ENCODE measurements at places on chromosomes 7 and 10. TPM values are rescaled to one million over a fixed set of nuclear protein-coding genes. Genes with fewer than 3 reads are reported as not detected.

GRCh38 chr10:73786512-73786885, 1.1 kb downstream of the ZSWIM8 start:
- DNase-seq = no peak

Gene GRM3
- polyA plus RNA-seq = 0.14 TPM

GRCh38 chr7:7521259-7521658, 14.4 kb downstream of the COL28A1 start:
- no peak for DNase-seq

- no peak for DNase-seq
These were observed 1.1 kb downstream of the UFSP1 start for GRCh38 chr7:100888291-100888987.

- no peak for DNase-seq
These were observed 502 bp downstream of the SLC18A3 start for GRCh38 chr10:49610458-49611165.

GRCh38 chr7:45592230-45592991, 18.2 kb downstream of the ADCY1 start:
- DNase-seq = no peak

DNA sequence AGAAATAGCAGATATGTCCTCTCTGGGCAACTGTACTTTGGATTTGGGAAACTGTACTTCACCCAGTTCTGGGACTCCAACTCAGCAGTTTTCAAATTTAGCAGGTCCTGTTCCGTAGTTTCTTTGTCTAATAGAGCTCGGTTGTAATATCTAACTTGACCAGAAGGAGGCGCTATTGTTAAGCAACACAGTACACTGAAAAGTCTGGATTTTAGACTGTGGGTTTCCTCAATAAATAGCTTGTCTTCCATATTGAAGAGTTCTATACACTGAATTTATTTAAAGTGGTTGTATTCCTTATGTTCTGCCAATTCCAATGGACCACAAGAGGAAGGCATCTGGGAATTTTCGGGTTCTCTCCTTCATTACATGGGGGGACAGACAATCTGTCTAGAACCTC, 39.8 kb downstream of the ELFN1 start:
- no peak for DNase-seq

- DNase-seq = no peak
These were observed 55.7 kb downstream of the IKZF1 start for GRCh38 chr7:50359995-50360925.

DNA sequence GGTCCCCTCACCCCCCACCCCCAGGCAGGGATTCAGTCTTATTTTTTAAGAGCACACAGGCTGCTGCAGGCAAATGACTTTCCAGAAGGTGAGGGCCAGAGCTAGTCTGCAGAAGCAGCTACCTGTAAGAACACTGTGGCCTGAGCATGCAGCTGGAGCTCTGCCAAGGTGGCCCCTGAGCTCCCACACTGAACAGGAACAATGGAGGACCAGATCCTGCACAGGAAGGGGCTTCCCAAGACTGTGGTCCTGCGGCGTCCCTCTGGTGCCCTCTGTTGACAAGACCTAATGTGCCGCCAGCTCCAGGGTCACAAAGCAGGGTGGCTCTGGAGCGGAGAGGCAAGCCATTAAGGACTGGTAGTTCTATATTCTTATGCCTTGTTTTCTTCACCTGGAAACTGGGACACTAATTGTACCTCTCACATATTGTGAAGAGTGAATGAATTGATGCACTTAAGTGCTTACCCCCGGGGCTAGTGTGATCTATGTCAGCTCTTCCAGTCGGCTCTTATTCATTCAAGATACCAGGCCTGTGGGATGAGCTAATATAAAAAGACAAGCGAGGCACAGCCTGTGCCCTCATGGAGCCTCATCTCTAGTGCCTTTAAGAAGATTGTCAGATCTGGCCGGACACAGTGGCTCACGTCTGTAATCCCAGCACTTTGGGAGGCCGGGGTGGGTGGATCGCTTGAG, 8.0 kb upstream of the BEND7 start:
- DNase-seq = no peak

GRCh38 chr10:13090289-13090688, 9.7 kb upstream of the OPTN start:
- DNase-seq = no peak

DNA sequence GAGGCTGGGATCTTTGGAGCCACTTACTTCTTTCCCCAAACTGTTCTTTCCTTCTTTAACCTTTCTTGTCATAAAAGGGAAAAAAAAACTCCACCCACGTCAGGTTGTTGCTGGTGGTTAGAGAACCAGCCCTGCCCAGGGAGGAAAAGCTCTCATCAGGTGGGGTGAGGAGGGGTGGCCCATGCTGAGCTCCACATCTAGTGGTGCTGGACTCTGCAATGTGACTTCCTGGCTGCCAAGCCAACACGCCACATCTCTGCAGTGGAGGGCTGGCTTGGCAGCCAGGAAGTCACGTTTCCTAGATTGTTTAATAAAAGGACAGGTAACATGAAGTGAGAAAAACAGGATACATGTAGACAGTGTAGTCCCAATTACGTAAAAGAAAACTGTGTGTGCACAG, 37.4 kb downstream of the WIPF3 start:
- no peak for DNase-seq

Gene PROSER2
- polyA plus RNA-seq = 7.8 TPM

DNA sequence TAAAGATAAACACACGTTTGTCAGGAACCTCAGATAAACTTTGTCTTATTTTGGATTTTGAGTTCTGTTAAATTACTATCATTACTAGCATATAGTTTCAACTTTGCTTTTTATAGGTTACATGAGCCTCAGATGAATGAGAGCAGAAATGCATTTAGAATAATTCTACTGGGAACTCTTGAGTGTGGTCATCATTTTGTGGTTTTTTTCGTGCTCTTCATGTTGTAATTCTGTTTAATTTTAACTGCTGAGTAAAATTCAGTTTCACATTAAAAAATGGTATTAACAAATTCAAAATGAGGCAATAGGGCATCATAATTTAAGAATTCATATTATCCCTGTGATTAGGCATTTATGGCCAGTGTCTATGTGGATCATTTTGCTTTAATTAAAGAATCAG, 72.9 kb downstream of the GNAI1 start:
- DNase-seq = no peak

DNA sequence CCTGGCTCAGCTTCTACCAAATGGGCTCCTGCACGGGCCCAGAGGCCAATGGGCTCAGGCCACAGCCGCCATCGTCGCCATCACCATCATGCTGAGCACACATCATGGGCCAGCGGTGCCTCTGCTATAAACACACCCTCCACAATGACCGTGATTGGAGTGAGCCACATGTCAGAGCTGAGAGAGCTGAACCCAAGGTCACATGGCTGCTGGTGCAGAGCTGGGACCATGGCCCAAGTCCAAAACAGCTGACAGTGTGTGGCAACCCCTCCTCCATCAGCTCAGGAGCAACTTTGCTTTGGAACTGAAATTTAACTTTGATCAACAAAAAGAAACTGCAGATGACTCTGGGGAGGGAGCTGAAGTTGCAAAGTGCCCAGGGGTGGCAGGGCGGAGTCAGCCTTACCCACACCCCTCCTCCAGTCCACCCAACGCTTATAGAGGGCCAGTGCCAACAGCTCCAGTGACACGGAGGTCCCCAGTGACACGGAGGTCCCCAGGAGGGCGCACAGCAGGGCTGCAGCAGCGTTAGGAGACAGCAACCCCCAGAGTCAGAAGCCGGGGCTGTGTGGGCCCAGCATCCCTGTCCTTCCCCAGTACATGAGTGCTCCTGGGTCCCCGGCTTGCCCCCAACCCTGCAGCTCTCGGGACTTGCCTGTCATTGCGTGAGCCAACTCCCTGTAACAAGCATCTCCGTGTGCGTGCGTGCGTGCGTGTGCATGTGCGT, 249.6 kb downstream of the ELFN1 start:
- no peak for DNase-seq

Gene PLEKHS1
- polyA plus RNA-seq = 0.05 TPM

Data from left renal pelvis (tissue), 4 donors.